Esophagus muscularis mucosa (tissue), 4 donors: ENCODE measurements at places on chromosomes 5 and 9. TPM values are rescaled to one million over a fixed set of nuclear protein-coding genes. Genes with fewer than 3 reads are reported as not detected.

Gene INSL6
- total RNA-seq, result not detected

Gene BHMT
- total RNA-seq, result 0.83 TPM

Gene FSTL4
- not detected for total RNA-seq

Gene PLPP7
- 15.6 TPM for total RNA-seq

Gene ORM2
- total RNA-seq, result not detected
